ENCODE measurements at places on chromosomes 13 and 19.

DNA sequence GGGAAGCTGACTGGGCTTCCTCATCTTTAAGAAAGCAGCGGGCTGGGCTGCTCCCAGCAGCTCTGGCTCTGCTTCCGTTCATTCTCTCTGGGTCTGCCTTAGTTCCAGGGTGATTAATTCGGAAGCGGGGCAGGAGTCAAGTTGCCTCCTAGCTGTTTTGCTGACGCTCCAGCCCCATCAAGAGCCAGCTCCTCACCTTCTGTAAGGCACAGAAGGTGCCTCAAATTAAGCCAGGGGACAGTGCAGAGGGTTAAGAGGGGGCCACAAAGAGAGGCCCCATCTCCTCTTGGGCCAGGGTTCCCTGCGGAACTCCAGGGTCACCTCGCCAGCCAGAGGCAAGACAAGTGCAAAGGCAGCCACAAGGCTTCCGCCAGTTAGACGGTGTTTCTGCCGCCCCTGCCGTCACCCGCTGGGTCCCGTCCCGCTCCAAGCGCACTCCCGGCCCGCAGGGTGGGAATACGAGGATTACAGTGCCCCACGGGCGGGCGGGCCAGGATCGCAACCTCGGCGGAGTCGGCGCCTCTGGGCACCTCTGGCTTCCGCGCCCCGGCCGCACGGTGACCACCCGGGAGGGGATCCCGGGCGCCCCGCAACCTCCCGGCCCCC, 508 bp downstream of the SLC15A1 start:
- no peak overlapping the region for H3K27ac ChIP-seq
- H3K4me3 ChIP-seq: no peak overlapping the region
- no peak for DNase-seq
- H3K4me1 ChIP-seq: peaks cover 1% of the 10 kb centered on the region

- peaks cover 27% of the 10 kb centered on the region for H3K36me3 ChIP-seq
- H3K27ac ChIP-seq: no peak overlapping the region
- H3K4me3 ChIP-seq: no peak overlapping the region
- DNase-seq: no peak
- H3K27me3 ChIP-seq: no peaks in the 10 kb centered on the region
- peaks cover 59% of the 10 kb centered on the region for H3K4me1 ChIP-seq
These were observed 85.4 kb downstream of the KLF12 start for GRCh38 chr13:74048756-74049155.

GRCh38 chr19:6979399-6979798, 41.8 kb downstream of the MBD3L2B start:
- H3K4me1 ChIP-seq: peaks cover 4% of the 10 kb centered on the region
- no peak overlapping the region for H3K27ac ChIP-seq
- no peaks in the 10 kb centered on the region for H3K36me3 ChIP-seq
- H3K4me3 ChIP-seq: no peak overlapping the region
- DNase-seq: peak; percentile 13

- no peak for DNase-seq
- H3K4me3 ChIP-seq: no peak overlapping the region
- H3K27me3 ChIP-seq: peaks cover 39% of the 10 kb centered on the region
- H3K4me1 ChIP-seq: no peaks in the 10 kb centered on the region
These were observed 117.7 kb upstream of the CACNA1A start for GRCh38 chr19:13623716-13624710.

- H3K36me3 ChIP-seq: peaks cover 31% of the 10 kb centered on the region
- no peaks in the 10 kb centered on the region for H3K4me1 ChIP-seq
- no peak overlapping the region for H3K4me3 ChIP-seq
- H3K27ac ChIP-seq: no peak overlapping the region
- DNase-seq: no peak
These were observed 25.5 kb upstream of the TIMM44 start for GRCh38 chr19:7968796-7969554.

DNA sequence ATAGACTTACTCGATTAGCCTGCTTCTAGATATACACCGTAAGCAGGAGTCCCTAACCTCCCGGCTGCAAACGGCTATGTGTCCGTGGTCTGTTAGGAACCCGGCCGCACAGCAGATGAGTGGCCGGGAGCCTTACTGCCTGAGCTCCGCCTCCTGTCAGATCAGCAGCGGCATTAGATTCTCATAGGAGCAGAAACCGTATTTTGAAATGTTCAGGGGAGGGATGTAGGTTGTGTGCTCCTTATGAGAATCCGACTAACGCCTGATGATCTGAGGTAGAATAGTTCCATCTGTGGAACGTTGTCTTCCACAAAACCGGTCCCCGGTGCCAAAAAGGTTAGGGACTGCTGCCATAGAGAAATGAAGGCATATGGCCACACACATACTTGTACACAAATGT, 1491.9 kb downstream of the SLITRK5 start:
- no peaks in the 10 kb centered on the region for H3K27me3 ChIP-seq
- H3K27ac ChIP-seq: no peak overlapping the region
- no peak overlapping the region for H3K4me3 ChIP-seq
- no peaks in the 10 kb centered on the region for H3K36me3 ChIP-seq

DNA sequence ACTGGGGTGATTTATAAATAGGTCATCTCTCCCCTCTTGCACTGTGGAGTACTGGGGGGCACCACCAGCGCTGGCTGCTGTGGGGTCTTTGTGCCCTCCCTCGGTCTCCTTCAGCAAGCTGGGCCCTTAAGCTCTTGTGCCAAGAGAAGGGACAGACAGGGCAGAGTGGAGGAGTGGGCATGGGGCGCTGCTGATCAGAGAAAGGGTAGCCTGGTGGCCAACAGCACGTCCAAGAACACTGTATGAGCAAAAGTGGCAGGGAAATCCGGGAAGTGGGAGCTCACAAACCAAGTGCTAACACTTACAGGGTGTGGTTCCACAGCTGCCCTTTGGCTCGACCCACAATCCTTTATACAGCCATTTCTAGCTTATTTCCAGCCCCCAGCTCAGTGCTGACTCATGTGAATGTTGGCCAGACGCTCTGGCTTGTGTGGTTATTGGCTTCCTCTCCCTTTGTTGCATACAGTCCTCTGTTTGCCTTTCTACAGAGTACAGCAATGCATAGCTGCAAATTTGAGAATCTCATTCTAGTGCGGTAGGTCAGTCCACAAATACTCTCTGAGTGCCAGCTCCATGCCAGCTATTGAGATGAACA, 298.8 kb downstream of the SHISA2 start:
- peaks cover 4% of the 10 kb centered on the region for H3K4me1 ChIP-seq
- no peak overlapping the region for H3K27ac ChIP-seq
- no peaks in the 10 kb centered on the region for H3K36me3 ChIP-seq
- peaks cover 3% of the 10 kb centered on the region for H3K27me3 ChIP-seq
- peak; percentile 14 for DNase-seq

DNA sequence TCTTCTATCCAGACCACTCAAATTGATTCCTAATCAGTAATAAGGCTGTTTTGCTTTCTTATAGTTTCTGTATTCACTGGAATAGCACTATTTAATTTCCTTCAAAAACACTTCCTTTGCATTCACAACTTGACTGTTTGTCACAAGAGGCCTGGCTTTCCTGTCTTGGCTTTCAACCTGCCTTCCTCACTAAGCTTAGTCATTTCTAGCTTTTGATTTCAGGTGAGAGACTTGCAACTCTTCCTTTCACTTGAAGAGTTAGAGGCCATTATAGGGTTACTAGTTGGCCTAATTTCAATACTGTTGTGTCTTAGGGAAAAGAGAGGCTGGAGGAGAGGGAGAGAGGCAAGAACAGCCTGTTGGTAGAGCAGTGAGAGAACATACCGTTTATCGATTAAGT, 47.0 kb downstream of the SACS start:
- H3K27me3 ChIP-seq: peaks cover 7% of the 10 kb centered on the region
- H3K27ac ChIP-seq: peak overlapping the region; percentile 53
- DNase-seq: peak; percentile 20
- H3K4me1 ChIP-seq: peaks cover 27% of the 10 kb centered on the region
- H3K36me3 ChIP-seq: no peaks in the 10 kb centered on the region

GRCh38 chr13:79861731-79862130, 380.8 kb downstream of the NDFIP2 start:
- no peak overlapping the region for H3K27ac ChIP-seq
- DNase-seq: no peak
- H3K36me3 ChIP-seq: no peaks in the 10 kb centered on the region
- no peak overlapping the region for H3K4me3 ChIP-seq
- H3K4me1 ChIP-seq: no peaks in the 10 kb centered on the region
- no peaks in the 10 kb centered on the region for H3K27me3 ChIP-seq

DNA sequence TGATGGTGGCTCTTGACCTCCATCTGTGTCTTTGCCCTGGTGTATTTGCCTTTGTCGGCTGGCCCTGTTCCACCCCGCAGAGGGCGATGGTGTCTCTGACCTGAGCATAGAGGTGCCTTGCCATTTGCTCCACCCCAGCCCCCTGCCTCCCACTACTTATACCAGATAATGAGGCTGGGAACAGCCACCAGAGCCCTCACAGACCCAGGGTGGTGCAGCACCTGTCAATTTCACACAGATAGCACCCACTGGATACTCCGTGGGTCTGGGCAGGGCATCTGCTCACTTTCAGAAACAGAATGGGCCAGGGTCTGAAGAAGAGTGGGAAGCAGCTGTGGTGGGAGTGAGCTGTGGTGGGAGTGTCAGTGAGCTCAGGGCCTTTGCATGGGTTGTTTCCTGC, 4.1 kb downstream of the ZNF536 start:
- no peaks in the 10 kb centered on the region for H3K36me3 ChIP-seq
- H3K4me3 ChIP-seq: no peak overlapping the region
- no peak overlapping the region for H3K27ac ChIP-seq
- DNase-seq: no peak
- H3K4me1 ChIP-seq: no peaks in the 10 kb centered on the region
- peaks cover 26% of the 10 kb centered on the region for H3K27me3 ChIP-seq

DNA sequence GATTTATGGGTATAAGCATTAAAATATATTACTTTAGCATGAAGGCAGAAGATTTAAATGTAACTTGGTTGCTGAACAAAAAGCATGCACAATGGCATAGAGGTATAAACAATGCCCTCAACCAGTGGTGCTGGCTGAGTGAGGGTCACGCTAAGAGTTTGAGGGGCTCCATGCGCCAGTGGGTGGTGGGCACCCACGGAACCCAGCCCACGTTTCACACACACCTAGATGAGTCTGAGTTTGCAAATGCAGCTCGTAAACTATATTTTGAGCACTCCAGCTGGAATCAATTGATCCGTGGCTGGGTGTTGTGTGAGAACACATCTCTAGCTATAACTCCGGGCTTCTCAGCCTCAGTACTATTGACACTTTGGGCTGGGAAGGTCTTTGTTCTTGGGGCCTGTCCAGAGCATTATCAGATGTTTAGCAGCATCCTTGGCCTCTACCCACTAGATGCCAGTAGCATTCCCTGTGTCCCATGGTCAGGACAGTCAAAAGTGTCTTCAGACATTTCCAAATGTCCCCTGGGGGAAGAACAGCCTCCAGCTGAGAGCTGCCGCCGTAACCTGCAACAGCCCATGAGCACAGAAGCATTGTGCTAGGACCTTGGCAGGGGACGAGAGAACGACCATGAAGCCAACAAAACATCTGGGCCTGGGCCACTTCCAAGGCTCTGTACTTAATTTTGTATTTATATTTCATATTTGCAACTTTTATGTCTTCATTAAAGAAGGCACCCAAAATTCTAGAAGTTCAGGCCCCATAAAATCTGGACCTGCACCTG, 108.1 kb upstream of the SOX1 start:
- no peaks in the 10 kb centered on the region for H3K36me3 ChIP-seq
- no peak overlapping the region for H3K27ac ChIP-seq
- no peaks in the 10 kb centered on the region for H3K4me1 ChIP-seq
- H3K27me3 ChIP-seq: no peaks in the 10 kb centered on the region
- H3K4me3 ChIP-seq: no peak overlapping the region

DNA sequence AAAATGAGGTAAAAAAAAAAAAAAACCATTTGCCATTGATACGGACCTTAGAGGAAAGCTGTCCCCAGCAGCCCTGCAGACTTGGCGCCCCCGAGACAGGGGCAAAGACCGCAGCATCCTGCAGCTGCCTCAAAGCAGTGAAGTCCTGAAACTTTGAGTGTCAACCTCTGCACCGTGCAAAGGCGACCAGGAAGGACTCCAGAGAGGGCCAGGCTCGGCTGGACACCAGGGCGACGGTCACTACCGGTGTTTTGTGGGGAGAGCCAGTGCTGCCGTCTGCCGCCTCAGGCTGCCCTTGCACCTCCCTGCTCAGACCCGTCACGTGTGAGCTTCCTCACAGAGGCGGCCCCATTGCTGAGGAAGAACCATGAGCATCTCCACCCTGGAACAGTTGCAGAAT, 146.7 kb upstream of the SPACA7 start:
- H3K27me3 ChIP-seq: no peaks in the 10 kb centered on the region
- no peak overlapping the region for H3K4me3 ChIP-seq
- no peaks in the 10 kb centered on the region for H3K4me1 ChIP-seq

DNA sequence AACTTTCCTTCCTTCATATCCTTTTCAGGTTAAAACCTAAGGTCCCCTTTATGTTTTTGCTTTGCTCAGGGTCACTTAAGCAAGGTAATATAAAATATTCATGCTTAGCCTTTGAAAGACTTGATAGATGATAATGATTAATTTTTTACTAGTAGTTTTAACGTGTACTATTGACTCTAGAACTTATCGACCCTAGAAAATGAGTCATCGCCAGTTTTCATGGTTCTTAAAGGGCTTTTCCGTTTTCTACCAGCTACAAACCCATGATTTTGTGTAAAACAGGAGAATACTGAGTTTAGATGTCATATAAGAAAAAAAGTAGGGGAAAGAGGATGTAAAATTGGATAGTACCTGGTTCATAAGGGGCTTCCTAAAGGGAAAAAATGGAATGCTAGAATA, 75.7 kb downstream of the DHRS12 start:
- peaks cover 2% of the 10 kb centered on the region for H3K4me1 ChIP-seq
- no peak overlapping the region for H3K27ac ChIP-seq
- H3K4me3 ChIP-seq: no peak overlapping the region
- no peaks in the 10 kb centered on the region for H3K27me3 ChIP-seq
- H3K36me3 ChIP-seq: peaks cover 13% of the 10 kb centered on the region

DNA sequence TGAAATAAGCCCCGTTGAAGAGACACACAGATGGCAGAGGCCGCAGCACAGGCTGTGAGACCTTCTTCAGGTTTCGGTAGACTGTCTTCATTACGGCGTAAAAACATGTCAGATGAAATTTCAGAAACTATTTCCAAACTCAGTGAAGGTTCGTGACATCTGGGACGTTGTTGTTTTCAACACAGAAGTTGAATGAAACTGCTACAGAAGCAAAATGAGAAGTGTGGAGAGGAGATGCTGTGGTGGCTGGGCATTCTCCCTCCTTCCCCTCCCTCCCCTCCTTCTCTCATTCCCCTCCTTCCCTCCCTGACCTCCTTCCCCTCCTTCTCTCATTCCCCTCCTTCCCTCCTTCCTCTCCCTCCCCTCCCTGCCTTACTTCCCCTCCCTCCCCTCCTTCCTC, 113.6 kb downstream of the ATP11A start:
- H3K36me3 ChIP-seq: peaks cover 12% of the 10 kb centered on the region
- H3K27ac ChIP-seq: no peak overlapping the region
- H3K4me1 ChIP-seq: peaks cover 10% of the 10 kb centered on the region
- no peaks in the 10 kb centered on the region for H3K27me3 ChIP-seq
- DNase-seq: no peak
